ENCODE measurements at places on chromosomes 3 and 15.

DNA sequence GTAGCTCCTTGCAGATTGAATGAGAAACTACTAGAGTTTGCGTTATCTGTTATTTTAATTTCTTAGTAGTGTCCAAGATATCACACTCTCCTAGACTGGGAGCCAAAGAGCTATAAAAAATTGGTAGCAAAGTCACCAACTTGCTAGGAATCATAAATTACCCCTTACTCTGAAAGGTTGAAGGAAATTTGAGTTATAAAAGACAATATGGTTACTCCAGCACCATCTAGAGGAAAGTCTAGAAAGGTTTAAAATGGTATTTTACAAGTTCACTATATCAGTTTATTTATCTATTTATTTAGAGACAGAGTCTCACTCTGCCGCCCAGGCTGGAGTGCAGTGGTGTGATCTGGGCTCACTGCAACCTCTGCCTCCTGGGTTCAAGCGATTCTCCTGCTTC is 121.6 kb downstream of the RBPMS2 start:
- ATAC-seq, result no peak

- no peak for ATAC-seq
Measured at GRCh38 chr3:44827196-44827595, 34.5 kb upstream of the TMEM42 start.

DNA sequence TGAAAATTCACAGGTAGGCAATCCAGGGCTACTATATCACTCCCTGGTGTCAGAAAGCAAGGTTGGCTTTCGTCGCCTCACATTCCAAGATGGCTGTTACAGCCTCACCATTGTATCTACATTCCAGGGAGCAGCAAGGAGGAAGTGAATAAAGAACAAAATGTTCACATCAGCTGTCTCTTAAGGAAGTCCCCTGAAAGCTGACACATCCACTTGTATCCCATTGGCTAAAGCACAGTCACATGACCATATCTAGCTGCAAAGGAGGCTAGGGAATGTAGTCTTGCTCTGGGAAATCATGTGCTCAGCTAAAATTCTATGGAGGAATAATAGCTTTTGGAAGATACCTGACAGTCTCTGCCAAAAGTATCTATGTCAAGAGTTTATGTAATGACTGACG is 12.8 kb upstream of the GATA2 start:
- ATAC-seq, result no peak

DNA sequence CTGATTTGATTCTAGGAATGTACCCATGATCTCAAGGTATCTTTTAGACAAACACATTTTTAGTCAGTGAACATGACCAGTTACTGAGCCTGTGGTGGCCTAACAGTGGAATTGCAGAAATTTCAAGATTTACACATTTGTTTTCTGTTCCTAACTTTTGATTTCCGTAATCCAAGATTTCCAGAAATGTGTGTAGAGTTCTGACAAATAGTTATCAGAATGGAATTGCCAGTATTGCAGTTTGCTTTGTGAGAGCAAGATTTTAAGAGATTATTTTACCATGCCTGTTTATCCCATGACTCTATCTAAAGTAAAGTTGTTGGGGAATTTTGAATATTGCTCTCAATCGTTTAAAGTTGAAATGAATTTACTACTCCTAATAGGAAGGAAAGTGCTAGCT is 11.7 kb upstream of the UTS2B start:
- no peak for ATAC-seq

DNA sequence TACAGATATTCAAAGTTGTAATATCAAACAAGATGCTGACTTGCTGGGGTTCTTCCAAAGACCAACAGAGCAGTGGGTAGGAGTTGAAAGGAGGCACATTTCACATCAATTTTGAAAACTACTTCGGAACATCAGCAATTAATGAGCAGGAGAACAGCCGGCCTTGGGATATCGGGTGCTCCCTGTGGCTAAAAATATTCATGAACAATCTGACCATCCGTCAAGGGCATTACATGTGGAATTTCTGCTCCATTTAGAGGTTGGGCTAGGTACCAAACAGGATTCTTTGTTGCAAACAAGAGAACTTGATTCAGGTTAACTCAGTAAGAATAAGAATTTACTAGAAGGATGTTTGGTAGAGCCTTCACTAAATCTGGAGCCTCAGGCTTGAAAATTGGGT is 223.9 kb downstream of the RYR3 start:
- ATAC-seq, result no peak

- no peak for ATAC-seq
Measured at GRCh38 chr15:75902129-75902557, 1.5 kb upstream of the FBXO22 start.

DNA sequence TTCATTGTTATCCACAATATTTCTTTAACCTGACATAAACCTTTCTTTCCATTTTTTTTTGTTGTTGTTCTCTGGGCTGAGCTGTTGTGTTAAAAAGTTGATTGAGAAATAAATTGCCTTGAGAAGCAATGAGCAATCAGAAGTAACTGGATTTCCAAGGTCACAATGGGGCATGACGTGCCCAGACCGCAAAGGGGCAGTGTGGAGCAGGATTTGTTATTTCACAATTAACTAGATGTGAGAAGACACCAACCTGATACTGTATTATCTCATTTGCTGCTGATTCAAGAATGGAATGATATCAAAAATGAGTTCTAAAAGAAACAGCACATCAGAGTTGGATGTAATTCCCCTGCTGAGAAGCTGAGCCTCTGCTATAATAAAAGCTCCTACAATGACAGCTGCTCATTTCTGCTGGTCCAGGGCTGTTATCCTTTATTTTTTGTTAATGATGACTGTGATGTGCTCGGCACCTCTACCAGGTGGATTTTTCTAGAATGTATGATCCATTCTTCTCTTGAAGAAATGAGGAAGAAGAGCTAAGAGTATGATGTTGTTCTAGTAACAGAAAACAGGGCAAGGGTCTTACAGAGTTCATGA is 28.1 kb downstream of the CPNE4 start:
- no peak for ATAC-seq

DNA sequence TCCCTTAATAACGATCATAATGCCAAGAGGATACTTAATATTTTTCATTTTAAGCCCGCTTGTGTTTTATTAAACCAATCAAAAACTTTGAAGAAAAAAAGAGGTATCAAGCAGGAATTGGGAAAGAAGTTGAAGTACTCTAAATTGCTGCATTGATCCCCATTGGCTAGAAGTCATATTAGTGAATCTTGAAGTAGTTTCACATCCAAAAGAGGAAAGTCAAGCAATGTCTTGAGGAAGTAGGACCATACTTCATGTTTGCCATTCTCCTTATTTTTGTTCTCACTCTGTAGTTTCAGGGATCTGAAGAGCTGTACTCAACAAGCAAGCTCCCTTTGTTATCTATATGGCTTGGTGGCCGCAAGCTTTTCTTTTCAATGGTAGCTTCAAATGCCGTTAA is 2.2 kb downstream of the SCAANT1 start:
- ATAC-seq, result no peak

All from activated T-helper 17 cell treated with anti-CD3 and anti-CD28 coated beads, Interleukin-2, amount 50 U/mL, for 72 hours (primary cell).